ENCODE measurements at places on chromosomes 7 and 10.

DNA sequence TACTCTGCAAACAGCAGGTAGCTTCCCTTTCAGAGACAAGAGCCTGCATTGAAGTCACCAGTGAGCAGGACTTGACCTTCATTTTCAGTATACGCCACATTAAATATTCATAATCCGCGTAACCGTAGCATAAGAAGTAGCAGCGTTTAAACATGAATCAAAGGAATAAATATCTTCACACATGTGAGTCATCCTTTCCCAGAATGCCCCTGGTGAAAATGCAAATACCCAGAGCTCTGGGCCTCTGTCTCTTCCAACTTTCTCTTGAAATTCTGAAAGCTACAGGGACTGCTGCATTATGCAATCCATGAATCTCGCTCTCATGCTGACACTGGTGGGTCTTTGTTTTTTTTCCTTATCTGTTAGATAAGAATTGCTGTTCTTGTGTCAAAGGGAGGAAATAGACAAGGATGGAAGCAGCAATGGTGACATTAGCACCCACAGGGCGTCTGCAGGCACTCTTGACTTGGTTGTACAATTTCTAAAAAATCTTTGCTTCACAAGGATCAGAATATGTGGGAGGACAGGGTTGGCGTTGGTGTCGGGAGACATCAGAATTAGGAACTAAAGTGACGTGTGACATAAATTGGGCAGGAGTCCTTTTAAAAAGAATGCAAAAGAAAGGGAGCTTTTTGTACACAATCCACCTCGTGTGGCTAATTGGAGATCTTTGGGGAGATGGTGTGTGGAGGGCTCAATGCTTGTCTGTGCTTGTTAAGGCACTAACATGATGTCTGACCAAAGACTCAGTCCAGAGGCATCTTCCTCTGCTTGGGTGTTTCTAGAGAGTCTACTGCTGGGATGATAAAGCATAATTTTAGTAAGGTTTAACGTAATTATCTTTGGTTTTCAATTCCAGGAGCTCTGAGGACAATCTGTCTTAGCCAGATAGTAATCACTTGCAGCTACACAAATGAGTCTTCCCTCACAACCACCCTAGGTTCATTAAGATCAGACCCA is 390.3 kb downstream of the KCNMA1 start:
- DNase-seq: no peak

GRCh38 chr10:120735773-120736371 is 115.3 kb upstream of the WDR11 start:
- DNase-seq: no peak

DNA sequence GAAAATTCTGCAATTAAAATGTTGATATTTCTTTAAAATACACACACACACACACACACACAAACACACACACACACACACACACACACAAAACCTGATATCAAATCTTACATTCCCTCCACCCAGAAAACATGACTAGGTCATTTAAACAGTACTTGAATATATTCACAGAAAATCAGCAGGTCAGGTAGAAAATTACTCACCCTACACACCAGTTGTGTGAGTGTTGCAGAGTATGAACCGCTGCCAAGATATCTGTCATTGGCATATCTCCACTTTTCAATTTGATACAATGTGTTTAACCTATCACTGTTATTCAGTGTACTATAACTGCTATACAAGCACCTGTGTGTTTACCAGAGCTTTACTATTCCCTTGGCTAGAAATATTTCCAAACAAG is 283.6 kb upstream of the LRRTM3 start:
- DNase-seq: no peak

DNA sequence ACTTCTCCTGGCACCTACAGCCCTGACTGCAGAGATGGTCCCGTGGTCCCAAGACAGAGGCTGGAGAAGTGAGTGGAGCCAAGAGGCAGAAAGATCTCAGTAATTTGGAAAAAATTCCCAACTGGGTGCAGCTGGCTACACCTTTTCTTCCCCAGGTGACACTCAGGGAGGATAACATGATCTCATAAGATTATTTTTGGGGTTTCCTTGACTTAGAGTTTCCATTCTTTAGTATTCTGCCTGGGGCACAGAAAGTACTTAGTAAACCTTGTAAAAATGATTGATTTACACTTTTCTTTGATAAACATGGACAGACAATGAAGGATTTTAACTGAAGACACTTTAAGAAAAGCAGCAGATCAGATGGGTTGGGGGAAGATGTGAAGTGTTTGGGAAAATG is 38.6 kb downstream of the HECW1 start:
- no peak for DNase-seq

GRCh38 chr10:132644527-132645246 is 107.1 kb downstream of the INPP5A start:
- DNase-seq: no peak

- no peak for DNase-seq
Measured at GRCh38 chr10:78476156-78476555, 442.5 kb downstream of the RPS24 start.

GRCh38 chr10:35005868-35006267 is 84.3 kb downstream of the CUL2 start:
- no peak for DNase-seq

DNA sequence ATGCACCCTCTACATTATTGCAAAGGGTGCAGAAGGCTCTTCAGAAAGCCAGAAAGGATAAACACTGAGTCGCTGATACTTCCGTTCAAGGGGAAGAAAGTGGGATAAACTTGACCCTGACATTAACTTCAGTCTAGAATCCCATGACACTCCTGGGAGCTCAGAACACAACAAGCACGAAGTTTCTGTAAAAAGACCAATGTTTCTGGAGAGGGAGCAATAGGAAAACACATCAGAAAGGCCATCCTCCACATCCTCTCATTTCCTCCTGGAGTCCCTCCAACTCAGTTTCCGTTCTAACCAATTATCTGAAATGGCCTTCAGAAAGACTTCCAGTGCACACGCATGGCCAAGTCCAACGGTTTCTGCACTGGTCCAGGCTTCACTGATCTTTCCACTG is 113.5 kb downstream of the SORBS1 start:
- DNase-seq: no peak

All from GM12864 (cell line).